ENCODE measurements at places on chromosomes 11 and 22.

DNA sequence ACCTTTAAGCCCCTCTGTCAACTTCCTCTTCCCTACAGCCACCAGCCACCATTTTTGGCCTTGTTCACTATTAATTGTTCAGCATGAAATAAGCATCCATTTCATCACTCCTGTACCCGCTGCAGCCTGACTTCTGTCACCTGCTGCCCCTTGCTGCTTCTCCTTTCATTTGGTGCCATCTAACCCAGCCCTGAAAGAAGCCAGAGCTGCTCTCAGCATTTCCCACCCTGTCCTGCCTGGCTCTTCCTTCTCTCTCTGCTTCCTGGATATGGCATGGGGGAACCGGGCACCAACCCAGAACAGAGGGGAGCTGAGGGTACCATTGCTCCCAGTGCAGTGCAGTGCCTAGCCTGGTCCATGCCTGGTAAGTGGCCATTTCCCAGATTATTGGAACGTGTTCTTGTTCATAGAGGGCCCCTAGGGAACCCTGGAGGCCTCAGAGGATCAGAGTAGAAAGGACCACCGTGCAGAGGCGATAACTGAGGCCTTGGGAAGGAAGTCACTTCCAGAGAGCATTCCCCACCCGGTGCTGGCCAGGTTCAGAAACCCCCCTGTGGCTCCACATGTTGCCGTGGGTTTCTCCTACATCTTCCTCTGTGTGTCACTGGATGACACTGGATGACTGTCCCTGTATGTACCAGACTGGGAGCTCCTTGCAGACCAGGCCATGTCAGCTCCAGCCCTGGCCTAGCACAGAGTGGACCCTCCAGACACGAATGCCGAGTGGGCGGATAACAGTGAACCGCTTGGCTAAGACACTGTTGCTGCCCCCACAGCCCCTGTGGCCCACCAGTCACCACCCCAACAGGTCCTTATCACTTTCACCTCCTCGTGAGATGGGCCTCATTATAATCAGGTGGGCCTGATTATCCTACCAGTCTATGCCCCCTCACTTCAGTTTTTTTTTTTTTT is 4.7 kb downstream of the YDJC start:
- no peak for DNase-seq

DNA sequence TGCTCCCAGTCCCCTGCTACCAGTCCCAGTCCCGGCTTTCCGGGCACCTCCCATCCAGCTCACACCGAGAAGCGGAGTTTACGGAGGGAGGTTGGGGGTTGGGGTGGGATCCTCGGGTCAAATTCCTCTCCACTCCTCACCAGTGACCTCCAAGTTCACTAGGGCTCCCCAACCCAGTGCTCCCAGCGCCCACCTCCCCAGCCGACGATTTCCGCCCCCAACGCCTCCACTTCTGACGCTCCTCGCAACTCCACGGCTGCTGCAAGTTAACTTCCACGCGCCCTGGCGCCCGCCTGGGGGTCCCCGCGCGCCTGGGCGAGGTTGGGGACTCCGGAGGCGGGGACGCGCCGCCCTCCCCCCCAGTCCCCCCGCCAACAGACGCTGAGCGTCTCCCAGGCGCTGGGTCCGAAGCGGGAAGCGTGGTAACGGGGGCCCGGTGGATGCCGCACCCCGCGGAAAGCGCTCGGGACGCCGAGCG is 526 bp downstream of the TPST2 start:
- DNase-seq = no peak

GRCh38 chr11:95700471-95700817 is 89.1 kb downstream of the FAM76B start:
- DNase-seq = no peak

DNA sequence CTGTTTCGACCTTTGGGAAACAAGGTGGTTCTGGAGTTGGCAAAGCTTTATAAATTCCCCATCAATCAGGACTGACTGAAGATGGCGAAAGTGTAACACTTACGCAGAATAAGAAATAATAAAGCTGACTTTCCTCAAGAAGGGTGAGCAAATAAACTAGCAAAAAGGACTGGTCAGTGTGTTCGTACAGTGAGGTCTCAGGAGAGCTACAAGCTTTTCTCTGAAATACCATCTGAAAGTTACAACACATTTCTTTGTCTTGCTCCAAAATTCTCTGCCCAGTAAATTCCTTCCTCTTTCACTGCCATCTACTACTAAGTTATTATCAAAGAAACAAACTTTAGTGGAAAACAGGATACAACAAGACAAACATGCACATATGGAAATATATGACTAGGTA is 13.4 kb downstream of the PITPNB start:
- no peak for DNase-seq

- DNase-seq = no peak
Observed at GRCh38 chr11:35419184-35419829, at the start of gene SLC1A2. Gene SLC1A2 (minus strand): TSS chr11:35419558. CDS start chr11:35418966, 592 bp downstream.

DNA sequence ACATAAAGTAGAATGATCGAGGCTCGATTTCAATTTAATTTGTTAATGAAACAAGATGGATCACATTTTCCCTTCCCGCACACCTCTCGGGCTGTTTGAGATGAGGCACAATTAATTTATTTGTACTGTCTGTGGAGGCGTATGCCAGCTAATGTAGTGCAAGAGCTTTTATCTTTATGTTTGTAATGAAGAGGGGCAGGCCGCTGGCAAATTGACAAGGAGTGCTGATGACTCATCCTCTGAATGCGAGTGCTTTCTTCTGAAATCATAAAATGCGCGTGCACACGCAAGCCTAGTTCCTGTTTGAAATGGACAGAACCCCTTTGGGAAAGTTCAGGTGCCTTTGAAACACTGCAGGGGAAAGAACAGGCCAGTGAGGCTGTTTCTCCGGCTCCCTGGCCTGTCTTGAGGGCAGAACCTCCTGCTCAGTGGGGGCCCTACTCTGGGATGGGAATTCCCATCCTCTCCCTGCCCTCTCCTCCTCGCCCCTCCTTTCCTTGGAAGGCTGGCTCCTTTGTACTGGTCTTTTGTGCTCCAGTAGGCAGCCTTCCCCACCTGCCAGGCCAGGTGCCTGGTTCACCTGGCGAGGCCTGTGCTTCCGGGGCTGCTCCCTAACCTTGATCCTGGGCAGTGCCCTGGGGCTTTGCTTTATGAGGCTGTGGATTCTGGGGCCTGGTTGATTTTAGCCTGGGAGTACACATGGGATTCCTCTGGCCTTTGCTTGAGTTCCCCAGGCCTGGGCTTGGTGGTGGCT is 50.3 kb downstream of the TEAD1 start:
- DNase-seq = no peak

DNA sequence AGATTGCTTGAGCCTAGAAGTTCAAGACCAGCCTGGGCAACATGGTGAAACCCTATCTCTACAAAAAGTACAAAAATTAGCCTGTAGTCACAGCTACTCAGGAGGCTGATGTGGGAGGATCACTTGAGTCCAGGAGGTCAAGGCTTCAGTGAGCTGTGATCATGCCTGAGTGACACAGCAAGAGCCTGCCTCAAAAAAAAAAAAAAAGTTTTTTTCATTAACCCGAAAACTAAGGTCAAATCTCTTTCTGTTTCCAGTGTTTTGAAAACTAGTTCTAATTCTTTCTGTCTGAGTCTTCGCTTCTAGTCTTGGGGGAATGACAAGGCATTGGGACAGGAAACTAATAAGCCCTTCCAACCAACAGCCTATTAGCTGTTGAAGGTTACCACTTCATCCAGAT is 57.6 kb downstream of the LIF start:
- DNase-seq = no peak

- DNase-seq = no peak
Observed at GRCh38 chr11:11125618-11126017, 227.4 kb downstream of the CSNK2A3 start.

- DNase-seq = no peak
Observed at GRCh38 chr11:44857490-44858090, 93.1 kb downstream of the TP53I11 start.

GRCh38 chr11:613369-613968 is 2.3 kb downstream of the IRF7 start:
- peak; percentile 52 for DNase-seq

DNA sequence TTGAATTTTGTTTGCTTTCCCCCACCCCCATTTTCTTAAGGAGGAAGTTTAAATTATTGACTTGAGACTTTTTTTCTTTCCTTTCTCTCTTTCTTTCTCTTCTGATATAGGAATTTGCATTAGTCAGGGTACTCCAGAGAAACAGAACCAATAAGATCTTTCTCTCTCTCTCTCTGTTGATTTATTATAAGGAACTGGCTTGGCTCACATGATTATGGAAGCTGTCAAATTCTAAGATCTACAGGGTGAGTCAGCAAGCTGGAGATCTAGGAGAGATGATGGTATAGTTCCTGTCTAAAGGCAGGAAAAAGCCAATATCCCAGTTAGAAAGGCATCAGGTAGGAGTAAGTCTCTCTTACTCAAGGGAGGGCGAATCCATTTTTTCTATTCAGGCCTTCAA is 64.0 kb downstream of the CCDC81 start:
- no peak for DNase-seq

DNA sequence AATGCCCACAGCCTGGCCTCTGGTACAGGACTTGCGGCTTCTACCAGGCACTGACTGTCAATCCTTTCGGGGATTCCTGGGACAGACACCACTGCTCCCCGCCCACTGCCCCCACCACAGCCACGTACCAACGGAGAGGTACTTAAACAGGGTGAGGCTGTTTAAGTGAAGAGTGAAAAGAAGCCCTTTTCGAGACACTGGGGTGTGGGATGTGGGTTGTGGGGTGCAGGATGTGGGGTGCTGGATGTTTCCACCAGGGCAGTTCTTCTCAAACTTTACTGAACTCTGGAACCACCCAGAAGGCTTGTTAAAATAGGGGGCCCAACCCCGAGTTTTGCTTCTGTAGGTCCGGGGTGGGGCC is 34.2 kb upstream of the PRR5 start:
- DNase-seq = no peak

DNA sequence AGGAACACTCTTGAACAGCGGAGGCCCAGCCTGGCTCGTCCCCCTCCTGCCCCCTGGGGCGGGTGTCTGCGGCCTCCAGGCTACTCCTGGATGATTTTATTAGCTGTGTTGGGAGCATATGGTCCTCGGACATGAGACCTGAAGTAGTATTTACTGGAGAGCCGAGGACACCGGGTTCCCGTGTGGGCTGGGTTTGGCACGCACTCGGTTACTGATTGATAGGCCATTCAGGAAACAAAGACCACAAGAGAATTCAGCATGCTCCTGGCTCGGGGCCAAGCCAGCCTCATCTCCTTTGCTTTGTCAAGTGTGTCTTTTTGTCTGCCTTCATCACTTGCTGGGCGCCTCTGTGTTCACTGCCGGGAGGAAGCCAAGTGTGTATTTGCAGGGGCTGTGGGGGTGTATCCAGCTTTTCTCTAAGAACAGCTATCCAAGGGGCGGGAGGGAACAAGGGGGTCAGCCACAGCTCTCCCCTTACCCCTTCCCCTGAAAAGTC is 9.7 kb downstream of the FXYD2 start:
- peak; percentile 30 for DNase-seq

DNA sequence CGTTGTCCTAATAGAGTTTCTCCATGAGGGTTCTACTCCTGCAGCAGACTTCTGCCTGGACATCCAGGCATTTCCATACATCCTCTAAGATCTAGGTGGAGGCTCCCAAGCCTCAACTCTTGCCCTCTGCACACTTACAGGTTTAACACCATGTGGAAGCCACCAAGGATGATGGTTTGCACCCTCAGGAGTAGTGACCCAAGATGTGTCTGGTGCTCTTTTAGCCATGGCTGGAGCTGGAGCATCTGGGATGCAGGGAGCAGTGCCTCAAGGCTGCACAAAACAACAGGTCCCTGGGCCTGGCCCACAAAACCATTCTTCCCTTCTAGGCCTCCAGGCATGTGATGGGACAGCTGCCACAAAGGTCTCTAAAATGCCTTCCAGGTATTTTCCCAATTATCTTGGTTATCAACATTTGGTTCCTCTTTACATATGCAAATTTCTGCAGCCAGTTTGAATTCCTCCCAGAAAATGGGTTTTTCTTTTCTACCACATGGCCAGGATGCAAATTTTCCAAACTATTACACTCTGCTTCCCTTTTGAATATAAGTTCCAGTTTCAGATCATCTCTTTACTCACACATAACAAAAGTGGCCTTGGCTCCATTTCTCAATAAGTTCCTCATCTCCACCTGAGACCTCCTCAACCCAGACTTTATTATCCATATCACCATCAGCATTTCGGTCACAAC is 69.5 kb upstream of the GNAZ start:
- DNase-seq = no peak

DNA sequence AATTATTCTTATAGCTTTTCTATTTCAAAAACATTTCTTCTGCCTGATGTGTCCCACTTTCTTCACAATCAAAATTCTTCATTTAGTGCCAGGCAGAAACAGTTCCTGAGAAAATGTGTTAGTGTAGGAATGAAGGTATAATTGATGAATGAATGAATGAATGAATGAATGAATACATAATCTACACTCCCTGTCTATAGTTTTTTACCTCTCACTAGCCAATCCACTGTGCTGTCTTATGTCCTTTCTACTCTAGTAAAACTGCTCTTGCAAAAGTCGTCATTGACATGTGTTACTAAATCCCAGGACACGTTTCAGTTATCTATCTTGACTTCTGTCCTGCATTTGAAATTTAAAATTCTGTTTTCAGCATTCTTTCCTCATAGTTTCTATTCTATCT is 42.9 kb downstream of the CHORDC1 start:
- DNase-seq = no peak

- DNase-seq = no peak
Observed at GRCh38 chr11:73151416-73151815, 9.3 kb upstream of the FCHSD2 start.

- no peak for DNase-seq
Observed at GRCh38 chr11:709109-709997, 3.3 kb downstream of the EPS8L2 start.

- no peak for DNase-seq
Observed at GRCh38 chr22:26972286-26972685, 314.9 kb downstream of the MIAT start.

DNA sequence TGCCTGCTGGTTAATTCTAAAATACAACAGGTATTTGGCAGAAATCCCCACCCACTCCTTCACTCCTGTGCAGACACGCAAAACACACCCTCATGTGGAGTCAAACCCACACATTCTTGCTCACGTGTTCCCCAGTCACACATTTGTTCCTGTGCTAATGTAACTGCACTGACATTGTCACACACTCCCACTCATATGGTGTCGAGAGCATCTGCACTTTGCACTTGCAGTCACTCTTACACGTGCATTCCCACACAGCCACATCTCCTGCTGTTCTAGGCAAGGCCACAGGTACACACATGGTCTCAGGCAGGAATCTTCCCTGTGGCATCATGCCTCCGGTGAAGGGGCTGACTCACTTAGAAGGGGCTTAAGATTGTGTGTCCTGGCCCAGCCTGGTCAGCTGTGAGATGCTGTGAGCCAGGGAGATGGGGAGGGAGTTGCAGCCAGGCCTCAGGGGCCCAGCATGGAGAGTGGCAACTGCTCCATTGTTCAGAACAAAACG is 395.0 kb downstream of the TENM4 start:
- DNase-seq = no peak
